ENCODE measurements at places on chromosomes 11 and 22.

GRCh38 chr11:1545432-1545831 lies 26.6 kb downstream of the DUSP8 start:
- no peak for DNase-seq

DNA sequence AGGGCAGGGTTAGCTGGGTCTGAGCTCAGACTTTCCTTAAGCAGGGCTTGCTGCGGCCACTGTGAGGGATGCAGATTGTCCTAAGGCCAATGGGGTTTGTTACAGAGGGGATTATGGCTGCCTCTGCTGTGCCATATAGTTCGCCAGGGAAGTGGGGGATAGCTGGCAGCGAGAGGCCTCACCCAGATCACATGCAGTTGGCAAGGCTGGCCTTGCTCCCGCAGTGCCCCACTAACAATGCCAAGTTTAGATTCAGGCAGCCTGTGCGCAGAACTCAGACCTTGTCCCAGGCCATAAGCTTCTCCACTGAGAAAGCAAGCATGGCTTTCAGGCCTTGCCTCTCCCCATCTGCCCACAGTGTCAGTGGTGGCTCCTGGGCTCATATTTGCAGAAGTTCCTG lies 4.7 kb upstream of the APOL2 start:
- no peak for DNase-seq

DNA sequence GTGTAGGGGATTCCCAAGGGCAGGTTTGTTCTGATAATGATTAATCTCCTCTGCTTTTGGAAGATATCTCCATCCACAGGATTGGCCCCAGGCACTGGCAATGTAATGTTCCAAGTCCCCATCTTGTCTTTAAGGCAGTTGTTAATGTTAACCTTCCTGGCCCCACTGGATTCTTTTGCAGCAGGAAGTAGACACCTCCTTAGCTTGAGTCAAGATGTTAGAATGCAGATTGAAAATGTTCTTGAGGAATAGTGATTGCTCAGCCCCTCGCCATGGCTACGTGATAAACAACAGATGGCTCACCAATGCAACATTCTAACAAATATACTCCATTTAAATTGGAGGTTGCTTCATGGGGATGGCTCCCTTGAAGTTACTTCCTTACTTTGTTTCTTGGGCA lies 7.3 kb downstream of the HEPHL1 start:
- no peak for DNase-seq

- DNase-seq, result no peak
These were observed 11.8 kb upstream of the SWAP70 start for GRCh38 chr11:9651899-9652748.

DNA sequence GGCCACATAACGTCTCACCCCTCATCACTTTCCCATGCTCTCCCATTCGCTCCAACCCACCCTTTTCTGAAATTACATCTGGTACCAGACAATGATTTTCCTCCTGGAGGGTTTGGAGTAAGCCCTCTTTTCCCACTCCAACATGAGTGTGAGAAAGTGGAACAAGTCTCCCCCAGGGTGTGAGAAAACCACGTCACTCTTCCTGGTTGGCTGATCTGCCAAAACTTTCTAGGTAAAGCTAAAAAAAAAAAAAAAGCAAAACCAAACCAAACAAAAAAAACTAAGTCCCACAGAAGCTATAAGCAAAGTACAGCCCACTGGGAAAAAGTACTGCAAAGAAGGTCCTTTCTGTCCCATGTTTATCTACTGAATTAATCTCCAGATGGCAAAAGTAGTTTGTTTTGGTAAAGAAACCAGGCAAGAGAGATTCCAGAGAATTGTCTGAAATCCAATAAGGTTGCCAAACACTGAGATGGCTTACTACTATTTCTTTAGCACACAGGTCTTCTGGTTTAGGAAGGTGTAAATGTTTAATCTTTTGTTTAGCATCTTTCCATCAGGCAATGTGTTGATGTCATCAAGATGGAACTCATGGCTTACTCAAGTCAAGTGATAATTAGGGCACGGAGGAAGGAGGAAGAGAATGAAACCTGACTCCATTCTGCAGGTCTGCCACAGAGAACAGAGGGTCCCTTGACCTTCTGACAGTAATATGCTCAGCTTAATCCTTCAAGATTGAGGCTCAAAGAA lies 395.6 kb downstream of the LARGE1 start:
- DNase-seq, result no peak

DNA sequence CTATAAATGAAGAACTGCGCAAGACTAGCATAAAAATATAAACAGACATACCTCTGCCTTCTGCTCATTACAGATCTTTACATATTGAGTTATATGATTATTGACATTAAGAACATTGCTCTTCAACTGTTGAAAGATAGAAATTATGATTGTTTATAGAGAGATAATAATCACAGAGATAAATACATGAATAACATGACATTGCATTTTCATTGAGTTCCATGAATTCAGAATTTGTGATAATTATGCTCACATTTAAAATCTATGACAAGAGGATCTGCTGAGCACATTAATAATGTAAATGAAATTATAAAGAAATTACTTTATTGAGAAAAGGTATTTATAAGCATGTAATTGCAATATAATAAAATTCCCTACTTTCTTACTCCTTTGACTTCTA lies 24.8 kb downstream of the KIF18A start:
- DNase-seq, result no peak

DNA sequence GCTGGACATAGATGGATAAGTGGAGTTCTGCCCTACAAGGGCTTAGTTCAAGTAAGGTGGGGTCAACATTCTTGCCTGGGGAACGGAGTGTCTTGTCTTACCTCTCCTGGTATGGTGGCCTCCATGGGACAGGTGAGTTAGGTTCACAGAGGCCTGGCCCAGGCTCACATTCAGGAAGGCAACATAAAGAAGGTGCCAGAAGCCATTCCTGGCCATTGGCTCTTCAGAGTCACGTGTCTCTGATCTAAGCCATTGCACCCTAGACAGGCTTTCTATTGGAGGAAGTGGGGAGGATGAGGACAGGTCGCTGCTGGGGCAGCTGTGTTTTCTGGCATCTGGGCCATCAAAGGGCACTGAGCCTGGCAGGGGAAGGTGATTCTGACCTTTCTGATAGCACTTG lies 14.8 kb downstream of the LMO2 start:
- no peak for DNase-seq

- no peak for DNase-seq
These were observed 2.3 kb downstream of the PCF11 start for GRCh38 chr11:83158965-83159901.

- no peak for DNase-seq
These were observed 7.4 kb downstream of the PEX26 start for GRCh38 chr22:18085188-18085587.

- no peak for DNase-seq
These were observed 51.8 kb downstream of the TRIOBP start for GRCh38 chr22:37748659-37749058.

DNA sequence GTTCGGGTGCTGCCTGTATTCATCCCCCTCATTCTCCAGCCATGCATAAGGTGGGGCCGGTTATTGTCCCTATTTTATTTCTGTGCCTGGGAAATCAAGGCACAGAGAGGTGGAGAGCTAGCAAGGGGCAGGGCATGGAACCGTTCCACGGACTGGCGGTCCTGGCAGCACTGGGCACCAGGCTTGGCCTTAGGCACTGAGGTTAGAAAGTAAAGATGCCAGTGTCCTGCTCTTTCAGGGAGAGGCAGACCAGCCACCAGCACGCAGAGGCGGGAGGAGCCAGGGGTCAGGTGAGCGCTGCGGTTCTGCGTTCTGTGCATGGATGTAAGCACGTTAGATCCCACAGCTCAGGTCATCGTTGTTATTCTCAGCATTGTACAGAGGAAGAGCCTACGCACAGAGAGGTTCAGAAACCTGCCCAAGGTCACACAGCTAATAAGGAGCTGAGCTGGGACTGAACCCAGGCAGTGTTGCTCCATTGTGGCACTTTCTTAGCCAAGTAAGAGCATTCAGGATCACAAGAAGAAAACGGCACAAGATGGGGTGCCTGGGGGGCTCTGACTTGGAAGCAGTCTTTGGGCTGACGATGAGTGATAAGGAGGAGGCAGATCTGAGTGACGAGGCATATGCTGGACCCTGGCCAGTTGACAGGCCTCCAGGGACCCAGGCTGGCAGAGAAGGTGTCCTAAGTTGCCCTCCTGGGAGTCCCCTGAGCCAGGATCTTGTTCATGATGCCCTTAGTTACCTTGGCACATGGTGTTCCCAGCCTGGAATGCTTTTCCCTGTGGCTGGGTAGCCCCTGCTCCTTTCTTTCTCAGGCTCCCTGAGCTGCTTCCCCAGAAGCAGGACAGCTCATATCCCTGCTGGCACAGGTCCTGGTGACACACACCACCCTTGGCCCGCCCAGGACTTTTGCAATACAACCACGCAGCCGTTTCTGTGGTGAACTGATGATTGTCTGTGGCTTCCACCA lies 41.1 kb downstream of the OSBPL5 start:
- no peak for DNase-seq

GRCh38 chr11:27857588-27857987 lies 157.3 kb upstream of the BDNF start:
- DNase-seq, result no peak

GRCh38 chr22:26259510-26259909 lies 90.2 kb downstream of the SEZ6L start:
- DNase-seq, result no peak

DNA sequence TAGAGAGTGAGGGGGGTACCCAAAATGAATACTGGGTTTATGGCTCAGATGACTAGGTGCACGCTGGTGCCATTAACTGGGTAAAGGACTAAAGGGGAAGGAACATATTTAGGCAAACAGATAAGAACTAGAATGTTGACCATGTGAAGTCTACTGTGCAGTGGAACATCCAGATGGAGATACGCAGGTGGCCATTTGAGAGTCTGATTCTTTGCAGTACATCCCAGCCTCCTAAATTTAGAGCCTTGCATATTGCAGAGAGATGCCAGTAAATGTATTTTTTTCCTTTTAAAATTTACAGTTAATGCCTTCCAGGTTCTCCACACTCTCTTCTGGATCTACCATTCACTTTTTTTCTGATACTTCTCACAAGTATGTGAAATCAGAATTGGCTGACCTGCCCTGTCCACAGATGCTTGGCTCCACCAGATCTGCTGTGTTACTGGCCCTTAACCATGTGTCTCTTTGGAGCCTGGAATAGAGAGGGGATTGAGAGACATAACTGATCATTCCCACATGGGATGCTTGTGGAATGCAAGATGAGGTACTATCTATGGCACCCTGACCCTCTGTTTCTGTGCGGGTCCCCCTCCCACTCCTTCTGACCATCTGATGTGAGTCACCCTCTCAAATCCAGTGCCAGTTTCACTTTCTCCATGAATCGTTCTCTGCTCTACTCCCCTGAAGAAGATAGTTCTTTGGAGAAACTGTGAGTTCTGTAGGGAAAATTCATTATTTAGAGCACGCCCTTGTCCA lies 77.0 kb upstream of the NCAM1 start:
- no peak for DNase-seq

GRCh38 chr11:56916587-56916986 lies 72.1 kb upstream of the OR5AK2 start:
- DNase-seq, result no peak

DNA sequence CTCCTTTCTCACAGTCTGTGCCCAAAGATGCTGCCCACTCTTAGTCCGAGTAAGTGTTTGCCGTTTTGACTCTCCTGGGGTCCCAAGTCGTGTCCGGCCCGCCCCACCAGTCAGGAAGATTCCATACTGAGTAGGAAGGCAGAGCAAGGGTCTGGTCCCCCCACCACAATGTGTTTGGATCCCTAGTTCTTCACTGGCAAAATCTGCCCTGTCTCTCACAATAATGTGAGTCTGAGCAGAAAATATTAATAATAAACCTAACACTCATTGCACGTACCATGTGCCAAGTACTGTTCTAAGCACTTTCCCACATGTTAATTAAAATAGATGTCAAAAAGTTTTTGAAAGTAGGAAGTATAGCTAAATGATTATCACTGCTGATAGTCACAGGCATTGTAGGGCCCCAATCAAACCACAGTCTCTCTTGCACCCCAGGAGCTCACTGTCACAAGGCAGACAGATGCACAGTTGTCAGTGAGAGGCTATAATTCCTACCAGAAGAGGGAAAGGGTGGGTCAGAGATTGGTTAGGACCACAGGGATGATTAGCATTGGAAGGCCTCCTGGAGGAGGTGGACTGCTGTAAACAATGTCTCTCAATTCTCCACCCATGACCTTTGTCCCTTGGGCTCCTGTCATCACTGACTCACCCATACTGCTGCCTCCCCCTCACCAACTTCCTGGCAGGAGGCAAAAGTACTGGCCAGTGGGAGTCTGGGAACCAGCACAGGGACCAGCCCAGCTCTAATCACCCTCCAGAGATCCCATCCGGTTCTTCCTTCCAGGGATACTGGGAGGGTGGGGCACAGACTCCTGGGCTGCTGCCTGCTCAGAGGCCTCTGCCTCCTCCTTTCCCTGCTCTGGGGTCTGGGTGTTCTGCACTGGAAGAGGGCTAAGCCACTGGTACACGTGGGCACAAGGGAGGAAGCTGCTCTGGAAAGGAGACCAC lies 1.0 kb upstream of the POLD4 start:
- DNase-seq, result no peak

DNA sequence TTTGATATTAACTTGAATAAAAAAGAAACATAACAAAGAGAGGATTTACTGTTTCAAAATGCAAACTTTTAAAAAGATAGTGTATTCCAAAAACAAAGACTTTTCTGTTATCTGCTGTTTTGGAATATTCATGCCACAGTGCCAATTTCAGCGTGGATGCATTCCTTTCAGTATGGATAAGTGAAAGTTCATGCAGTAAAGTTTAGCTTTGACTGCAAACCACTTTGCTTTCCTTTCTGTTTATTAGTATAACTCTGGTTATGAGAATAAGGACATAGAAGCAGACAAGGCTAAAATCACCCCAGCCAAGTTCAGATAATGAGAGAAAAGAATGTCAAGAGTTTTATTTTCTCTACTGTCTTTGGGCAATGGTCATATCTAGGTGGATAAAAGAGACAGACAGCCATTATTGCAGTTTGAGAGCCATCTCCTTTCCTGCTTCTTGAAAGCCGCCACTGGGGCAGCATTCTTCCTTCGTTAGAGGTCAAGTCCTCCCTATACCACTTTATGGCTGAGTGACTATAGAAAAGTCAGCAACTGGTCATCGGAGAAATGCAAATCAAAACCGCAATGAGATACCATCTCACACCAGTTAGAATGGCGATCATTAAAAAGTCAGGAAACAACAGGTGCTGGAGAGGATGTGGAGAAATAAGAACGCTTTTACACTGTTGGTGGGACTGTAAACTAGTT lies 82.4 kb upstream of the BLID start:
- no peak for DNase-seq

DNA sequence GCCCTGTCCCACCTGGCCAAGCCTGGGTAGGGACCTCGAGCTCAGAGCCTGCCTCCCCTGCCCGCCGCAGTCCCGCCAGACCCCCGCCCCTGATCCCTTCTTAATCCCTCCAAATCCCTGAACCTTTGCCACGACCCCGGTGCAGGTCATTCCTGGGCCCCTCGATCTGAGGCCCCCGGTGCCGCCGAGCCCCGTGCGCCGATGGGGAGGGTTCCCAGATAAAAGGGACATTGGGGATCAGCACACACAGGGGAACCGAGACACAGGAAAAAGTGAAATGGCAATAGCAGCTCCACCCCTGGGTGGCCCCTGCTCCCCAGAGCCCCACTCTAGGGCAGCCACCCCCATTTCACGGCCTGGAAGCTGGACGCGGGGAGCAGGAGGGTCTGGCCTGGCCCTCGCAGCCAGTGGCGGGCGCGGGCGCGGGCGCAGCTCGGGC lies 1.3 kb upstream of the WNT7B start:
- DNase-seq, result no peak

- no peak for DNase-seq
These were observed 80.0 kb downstream of the CTTN start for GRCh38 chr11:70478166-70478890.
